ENCODE measurements at places on chromosomes 4 and X.
A peak's percentile ranks its signal among the peaks of the same experiment; 100 is the strongest.

DNA sequence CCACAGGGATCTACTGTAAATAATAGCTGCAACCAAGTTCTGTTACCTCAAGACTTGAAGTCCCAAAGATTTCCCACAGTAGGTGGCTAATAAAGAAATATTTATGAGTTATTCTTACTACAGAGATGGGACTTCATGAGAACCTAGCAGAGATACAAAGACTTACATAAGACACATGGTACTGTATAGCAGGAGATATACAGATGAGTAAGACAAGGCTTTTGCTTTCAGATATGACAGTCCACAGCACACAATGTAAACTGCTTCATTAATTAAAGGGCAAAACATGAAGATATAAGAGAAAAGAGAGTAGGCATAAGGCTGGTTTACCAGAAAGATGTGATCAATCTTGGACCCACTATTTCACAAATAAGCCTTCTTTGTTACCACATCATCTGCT, 6.6 kb downstream of the ANKRD17 start:
- no peak overlapping the region for H3K27ac ChIP-seq
- peaks cover 29% of the 10 kb centered on the region for H3K36me3 ChIP-seq
- H3K27me3 ChIP-seq = no peaks in the 10 kb centered on the region
- DNase-seq = no peak
- H3K4me3 ChIP-seq = no peak overlapping the region

- H3K4me3 ChIP-seq = no peak overlapping the region
- DNase-seq = no peak
- H3K4me1 ChIP-seq = no peaks in the 10 kb centered on the region
- H3K36me3 ChIP-seq = no peaks in the 10 kb centered on the region
- no peaks in the 10 kb centered on the region for H3K27me3 ChIP-seq
Measured at GRCh38 chr4:67036791-67037190, 508.5 kb downstream of the CENPC start.

GRCh38 chr4:48210966-48211328, 58.7 kb downstream of the TEC start:
- H3K27ac ChIP-seq = no peak overlapping the region
- no peak overlapping the region for H3K4me3 ChIP-seq

GRCh38 chr4:174156239-174156826, 127.1 kb downstream of the FBXO8 start:
- H3K27me3 ChIP-seq = peaks cover 43% of the 10 kb centered on the region
- no peaks in the 10 kb centered on the region for H3K4me1 ChIP-seq
- no peak overlapping the region for H3K27ac ChIP-seq
- H3K36me3 ChIP-seq = no peaks in the 10 kb centered on the region
- H3K4me3 ChIP-seq = no peak overlapping the region

DNA sequence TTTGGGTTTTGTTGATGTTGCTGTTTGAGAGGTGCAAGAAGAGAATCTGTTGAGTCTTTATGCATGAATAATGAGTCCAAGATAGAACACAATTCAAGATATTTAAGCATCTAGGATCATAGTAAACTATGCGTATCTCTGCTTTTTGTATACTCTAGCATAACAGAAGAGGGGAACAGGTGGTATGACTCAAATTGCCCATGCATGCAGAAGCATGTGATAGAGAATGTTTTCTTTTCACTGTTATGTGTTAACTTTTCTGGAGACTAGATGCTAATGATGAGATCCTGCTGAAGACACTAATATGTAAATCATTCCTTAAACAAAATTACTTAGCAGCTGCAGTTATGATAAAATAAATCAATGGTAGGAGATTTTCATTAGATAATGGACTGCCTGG, 165.3 kb upstream of the FTHL17 start:
- H3K27me3 ChIP-seq = peaks cover 2% of the 10 kb centered on the region
- DNase-seq = no peak
- no peak overlapping the region for H3K27ac ChIP-seq
- no peaks in the 10 kb centered on the region for H3K4me1 ChIP-seq

DNA sequence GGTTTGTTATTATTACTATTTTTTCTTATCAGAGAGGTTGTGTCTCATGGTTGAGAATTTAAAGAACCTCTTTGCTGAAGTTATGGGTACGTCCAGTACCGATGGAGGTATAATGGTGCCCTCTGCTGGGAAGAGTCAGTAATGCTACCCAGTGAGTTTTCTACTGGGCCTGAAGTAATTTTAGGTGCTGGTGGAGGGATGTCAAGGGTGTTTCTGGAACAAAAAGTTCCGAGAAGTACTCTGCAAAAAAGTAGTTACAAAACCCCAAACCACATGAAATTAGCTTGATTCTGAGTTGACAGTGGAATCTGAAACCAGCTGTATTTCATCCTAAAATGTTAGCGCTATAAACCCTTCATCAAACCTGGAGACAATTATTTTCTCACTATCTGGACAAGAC, 102.5 kb upstream of the MID1 start:
- no peaks in the 10 kb centered on the region for H3K27me3 ChIP-seq
- H3K27ac ChIP-seq = no peak overlapping the region
- no peaks in the 10 kb centered on the region for H3K4me1 ChIP-seq
- H3K4me3 ChIP-seq = no peak overlapping the region

DNA sequence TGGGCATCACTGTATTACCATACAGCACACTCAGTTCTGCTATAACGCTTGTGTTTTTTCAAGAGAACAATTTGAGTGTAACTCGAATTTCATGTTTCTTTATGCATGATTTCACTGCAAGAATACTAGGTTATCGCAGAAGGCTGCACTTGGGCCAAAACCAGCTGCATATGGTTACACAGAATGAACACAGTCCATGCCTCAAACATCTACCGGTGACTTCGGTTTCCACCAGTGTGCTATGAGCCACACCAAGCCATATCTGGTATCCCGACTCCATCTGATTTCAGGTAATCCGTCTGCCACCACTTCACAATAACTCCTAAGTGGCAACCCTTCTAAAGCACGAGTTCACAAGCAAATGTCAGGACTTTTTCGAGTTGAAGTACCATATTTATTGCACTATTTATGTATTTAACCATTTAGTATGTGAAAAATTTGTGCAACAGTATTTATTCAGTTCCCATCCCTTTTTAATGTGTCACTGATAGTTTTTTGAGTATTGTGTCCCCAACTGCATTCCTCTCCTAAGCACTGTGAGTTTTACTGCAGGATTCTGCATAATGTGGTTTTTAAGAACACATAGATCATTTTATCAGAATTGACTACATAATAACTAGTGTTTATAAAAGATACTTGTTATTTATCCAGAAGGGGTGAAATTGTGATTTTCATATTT, 111.8 kb downstream of the APBB2 start:
- H3K27me3 ChIP-seq = no peaks in the 10 kb centered on the region
- no peak overlapping the region for H3K4me3 ChIP-seq
- no peak overlapping the region for H3K27ac ChIP-seq
- DNase-seq = no peak
- H3K36me3 ChIP-seq = no peaks in the 10 kb centered on the region

GRCh38 chrX:48683411-48683982, at the start of gene WAS:
WAS (plus strand) TSS chrX:48683799; CDS start chrX:48683854, 55 bp downstream.
- DNase-seq = peak; percentile 62
- H3K36me3 ChIP-seq = peaks cover 36% of the 10 kb centered on the region
- H3K27ac ChIP-seq = peak within 1 kb of the TSS; percentile 98
- no peaks in the 10 kb centered on the region for H3K27me3 ChIP-seq
- H3K4me3 ChIP-seq = peak within 1 kb of the TSS; percentile 99

DNA sequence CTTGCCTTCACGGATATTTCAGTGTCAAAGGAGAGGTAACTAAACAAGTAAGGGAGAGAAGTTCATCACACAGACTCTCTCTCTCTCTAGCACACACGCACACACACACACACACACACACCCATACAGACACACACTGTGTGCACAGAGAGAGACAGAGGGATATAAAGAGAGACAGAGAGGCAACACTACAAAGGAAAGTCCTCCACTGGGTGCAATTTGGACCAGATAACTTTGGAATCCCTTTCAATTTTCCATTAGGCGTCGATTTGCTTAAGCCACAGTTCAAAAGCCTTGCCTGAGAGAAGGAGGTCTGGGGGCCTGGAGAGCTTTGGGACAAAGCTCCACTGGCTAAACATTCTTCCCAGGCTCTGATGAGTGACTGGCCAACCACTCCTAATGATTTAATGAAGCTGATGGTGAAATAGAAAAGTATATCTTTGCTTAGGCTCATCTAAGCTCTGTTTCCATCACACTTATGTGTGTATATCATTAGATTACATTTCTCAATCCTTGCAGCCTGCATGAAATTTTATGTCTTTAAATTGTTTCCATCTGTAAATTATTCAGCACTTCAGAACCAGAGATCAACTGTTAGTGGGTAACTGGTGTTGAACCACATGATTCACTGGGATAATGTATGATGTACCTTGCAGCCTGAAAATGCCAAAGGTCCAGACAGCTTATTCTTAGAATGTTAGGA, 180.8 kb downstream of the MAGEB17 start:
- H3K27ac ChIP-seq = no peak overlapping the region
- H3K4me3 ChIP-seq = no peak overlapping the region
- H3K4me1 ChIP-seq = no peaks in the 10 kb centered on the region
- no peak for DNase-seq

DNA sequence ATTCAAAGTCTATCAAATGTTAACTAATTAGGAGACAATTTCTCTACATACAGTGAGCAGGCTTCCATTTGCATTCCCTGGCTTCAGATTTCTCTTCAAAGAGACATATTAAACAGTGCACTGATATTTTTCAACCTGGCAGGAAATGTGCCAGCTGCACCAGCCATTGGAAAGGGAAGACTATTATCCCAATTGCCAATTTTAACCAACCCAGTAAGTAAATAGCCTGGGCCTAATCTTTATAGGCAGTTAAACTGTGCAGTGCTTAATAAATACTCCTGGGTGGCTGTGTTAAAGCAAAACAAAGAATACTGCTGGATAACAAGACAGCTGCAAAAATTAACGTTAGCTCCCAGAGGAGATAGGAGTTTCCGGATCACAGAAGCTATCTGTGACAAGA, 111.9 kb upstream of the GALNT7 start:
- no peaks in the 10 kb centered on the region for H3K36me3 ChIP-seq
- no peak overlapping the region for H3K27ac ChIP-seq
- H3K4me1 ChIP-seq = no peaks in the 10 kb centered on the region
- DNase-seq = no peak

- DNase-seq = no peak
- no peak overlapping the region for H3K4me3 ChIP-seq
- no peaks in the 10 kb centered on the region for H3K4me1 ChIP-seq
- H3K27ac ChIP-seq = no peak overlapping the region
Measured at GRCh38 chr4:24511371-24512063, 72.8 kb downstream of the DHX15 start.

DNA sequence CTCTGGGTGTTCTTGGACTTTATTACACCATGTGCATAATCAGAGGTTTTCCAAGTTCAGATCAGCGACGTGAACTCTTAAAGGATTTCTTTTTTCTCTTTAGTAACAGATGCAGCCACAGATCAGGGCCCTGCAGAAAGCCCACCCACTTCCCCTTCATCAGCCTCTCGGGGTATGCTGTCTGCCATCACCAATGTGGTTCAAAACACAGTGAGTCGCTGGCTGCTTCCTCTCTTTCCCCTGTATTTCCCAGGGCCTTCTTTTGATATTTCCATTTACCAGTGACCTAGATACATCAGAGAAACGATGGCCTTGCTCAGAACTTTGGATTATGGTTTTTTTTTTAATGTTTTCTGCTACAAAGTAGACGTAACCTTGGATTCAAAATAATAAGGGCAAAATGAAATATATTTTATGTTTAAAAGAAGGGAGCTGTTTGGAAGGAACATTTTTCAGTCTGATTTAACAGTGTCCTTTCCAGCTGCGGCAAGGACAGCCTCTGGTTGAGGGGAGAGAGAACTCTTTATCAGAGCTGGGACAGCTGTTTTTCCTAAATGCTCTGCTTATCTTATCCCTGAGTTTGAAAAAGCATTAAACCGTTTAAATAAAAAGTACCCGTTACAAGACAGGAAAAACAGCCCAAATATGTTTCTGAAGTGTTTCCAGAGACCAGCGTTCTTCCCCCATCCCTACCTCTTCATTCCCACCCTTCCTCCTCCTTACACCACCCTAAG, 38.2 kb downstream of the FAM114A1 start:
- no peak for DNase-seq
- H3K4me1 ChIP-seq = peaks cover 8% of the 10 kb centered on the region
- peaks cover 10% of the 10 kb centered on the region for H3K27me3 ChIP-seq

- H3K4me3 ChIP-seq = no peak overlapping the region
- peaks cover 8% of the 10 kb centered on the region for H3K4me1 ChIP-seq
- peaks cover 5% of the 10 kb centered on the region for H3K36me3 ChIP-seq
- DNase-seq = no peak
- no peaks in the 10 kb centered on the region for H3K27me3 ChIP-seq
Measured at GRCh38 chr4:26763648-26764047, 97.0 kb upstream of the STIM2 start.

GRCh38 chr4:145451895-145452294, 29.8 kb upstream of the SMAD1 start:
- DNase-seq = no peak
- no peak overlapping the region for H3K4me3 ChIP-seq
- H3K27me3 ChIP-seq = no peaks in the 10 kb centered on the region
- no peaks in the 10 kb centered on the region for H3K4me1 ChIP-seq
- no peaks in the 10 kb centered on the region for H3K36me3 ChIP-seq

GRCh38 chr4:68079928-68080327, 49.7 kb downstream of the TMPRSS11F start:
- H3K4me3 ChIP-seq = no peak overlapping the region
- H3K27me3 ChIP-seq = peaks cover 2% of the 10 kb centered on the region
- no peaks in the 10 kb centered on the region for H3K36me3 ChIP-seq

GRCh38 chr4:94690851-94691254, 66.9 kb upstream of the BMPR1B start:
- no peak overlapping the region for H3K27ac ChIP-seq
- DNase-seq = no peak
- H3K4me3 ChIP-seq = no peak overlapping the region
- H3K27me3 ChIP-seq = no peaks in the 10 kb centered on the region

DNA sequence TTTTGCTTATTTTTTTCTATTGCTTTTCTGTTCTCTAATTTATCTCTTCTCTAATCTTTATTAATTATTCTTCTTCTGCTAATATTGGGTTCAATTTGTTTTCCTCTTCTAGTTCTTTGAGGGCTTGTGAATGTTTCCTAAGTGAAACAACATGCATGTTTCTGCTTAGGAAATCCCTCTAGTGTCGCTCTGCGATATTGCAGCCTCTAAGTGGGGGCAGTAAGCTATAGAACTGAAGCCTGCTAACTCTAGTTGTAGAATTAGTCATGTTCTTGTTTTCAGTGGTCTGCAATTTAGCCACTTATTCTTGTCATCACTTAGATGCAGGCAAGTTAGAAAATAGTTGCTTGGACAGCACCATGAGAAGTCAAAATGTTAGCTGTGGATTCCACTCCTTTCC, 222.6 kb downstream of the SPIN4 start:
- no peak overlapping the region for H3K4me3 ChIP-seq
- H3K36me3 ChIP-seq = no peaks in the 10 kb centered on the region
- H3K27ac ChIP-seq = no peak overlapping the region
- no peaks in the 10 kb centered on the region for H3K4me1 ChIP-seq
- DNase-seq = no peak

DNA sequence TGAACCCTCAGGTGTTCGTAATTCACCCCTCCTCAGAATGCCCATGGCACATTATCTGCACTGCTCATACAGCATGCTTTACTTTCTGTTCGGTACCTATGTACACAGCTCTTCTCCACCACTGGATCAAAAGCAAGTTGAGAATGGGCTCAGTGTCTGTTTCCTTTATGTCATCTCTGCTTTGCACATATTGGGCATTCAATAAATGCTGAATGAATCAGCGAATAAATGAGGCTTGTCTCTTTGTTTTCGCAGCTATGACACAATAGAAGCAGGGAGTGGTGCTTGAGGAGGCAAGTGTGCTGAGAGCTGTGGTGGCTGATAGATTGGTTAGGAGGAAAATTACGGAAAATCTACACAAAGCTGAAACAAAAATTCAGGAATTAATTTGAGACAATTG, 109.1 kb upstream of the VMA21 start:
- no peaks in the 10 kb centered on the region for H3K4me1 ChIP-seq
- no peak for DNase-seq
- H3K27me3 ChIP-seq = peaks cover 2% of the 10 kb centered on the region
- no peaks in the 10 kb centered on the region for H3K36me3 ChIP-seq
- no peak overlapping the region for H3K4me3 ChIP-seq
- no peak overlapping the region for H3K27ac ChIP-seq

Data from activated naive CD8-positive, alpha-beta T cell treated with anti-CD3 and anti-CD28 coated beads, Interleukin-2, amount 10 ng/mL, durations not matched to agents 7 days and 5 days (primary cell).